ENCODE measurements at places on chromosomes 5 and 9.

GRCh38 chr5:83760579-83760978, 39.9 kb upstream of the HAPLN1 start:
- no peak for DNase-seq

DNA sequence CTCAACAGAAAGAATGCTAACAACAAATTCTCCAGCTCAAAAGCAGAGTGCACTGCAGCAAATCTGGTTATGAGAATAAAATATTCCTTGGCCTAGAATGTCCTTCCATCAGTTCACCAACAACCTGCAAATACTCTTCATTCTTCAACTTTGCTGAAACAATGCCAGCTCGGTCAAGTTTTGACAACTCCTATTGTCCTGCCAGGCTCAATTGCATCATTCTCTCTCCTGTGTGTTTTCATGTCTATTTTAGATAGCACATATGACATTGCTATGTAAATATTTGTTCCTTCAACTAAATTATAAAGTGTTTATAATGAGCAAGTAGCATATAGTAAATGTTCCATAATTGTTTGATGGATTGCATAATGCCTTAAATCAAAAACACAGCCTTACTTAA, 463.8 kb downstream of the TLE1 start:
- no peak for DNase-seq

GRCh38 chr9:121561385-121562222, 62.0 kb upstream of the GGTA1 start:
- no peak for DNase-seq

- DNase-seq = no peak
These were observed 19.8 kb upstream of the PTPN3 start for GRCh38 chr9:109517901-109518377.

DNA sequence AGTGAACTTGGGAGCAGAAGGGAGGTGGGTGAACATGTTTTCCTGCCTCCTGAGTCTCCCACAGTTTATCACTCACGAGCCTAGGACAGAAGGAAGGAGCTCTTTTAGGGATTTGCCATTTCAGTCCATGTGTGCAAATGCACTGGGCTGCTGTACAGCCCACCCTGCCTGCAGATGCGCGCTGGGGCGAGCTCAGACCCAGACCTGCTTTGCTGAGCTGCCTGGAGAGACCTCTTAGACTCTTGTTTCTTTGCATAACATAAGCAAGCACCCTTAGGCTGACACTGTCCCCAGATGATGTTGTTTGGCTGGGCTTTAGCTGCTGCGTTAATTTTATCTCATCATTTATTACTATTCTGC, 199.0 kb downstream of the CACNA1B start:
- DNase-seq = no peak

DNA sequence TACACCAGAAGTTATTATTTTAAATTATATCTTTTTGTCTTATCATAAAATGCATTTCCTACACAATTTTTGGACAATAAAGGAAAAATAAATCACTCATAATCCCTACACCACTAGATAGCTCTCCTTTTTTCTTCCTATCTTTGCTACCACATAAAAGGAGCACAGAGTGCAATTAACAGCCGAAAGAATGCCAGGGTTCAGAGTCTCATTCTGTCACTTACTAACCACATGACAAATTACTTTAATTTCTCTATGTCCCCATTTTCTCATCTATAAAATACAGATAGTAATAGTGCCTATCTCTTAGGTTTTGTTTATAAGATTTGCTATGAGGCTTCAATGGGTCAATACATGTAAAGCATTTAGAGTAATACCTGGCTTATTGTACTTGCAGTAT, 158.7 kb upstream of the GRIN3A start:
- no peak for DNase-seq

DNA sequence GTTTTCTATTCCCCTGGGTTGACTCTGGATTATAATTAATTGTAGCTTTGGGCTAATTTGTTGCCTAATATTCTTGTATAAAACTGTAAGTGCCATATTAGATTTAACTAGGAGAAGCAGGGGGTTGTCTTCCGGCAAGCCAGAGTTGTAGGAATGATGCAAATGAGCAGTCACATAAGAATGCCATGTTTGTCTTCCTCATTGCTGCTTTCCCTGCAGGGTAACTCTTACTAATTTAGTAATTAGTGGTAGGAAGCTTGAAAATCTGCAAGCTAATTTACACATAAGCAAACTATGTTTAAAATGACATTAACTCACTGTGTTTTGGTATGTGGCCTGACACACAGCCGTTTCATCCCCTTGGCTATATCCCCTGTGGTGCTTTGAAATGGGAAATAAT, 527.8 kb downstream of the KCTD16 start:
- DNase-seq = no peak

DNA sequence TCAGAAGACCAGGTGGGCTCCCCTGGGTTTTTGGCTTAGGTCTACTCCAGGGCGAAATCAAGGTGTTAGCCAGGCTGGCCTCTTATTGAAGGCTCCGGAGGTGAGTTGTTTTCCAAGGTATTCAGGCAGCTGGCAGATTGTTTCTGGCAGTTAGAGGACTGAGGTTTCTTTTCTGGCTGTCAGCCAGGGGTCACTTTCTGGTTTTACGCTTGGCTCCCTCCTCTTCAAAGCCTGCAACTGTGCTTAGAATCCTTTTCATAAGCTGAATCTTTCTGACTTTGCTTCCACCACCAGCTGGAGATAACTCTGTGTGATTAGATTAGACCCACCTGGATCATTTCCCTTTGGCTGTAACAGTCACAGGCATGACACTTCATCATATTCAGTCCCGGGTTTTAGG, 24.6 kb downstream of the RFK start:
- no peak for DNase-seq

DNA sequence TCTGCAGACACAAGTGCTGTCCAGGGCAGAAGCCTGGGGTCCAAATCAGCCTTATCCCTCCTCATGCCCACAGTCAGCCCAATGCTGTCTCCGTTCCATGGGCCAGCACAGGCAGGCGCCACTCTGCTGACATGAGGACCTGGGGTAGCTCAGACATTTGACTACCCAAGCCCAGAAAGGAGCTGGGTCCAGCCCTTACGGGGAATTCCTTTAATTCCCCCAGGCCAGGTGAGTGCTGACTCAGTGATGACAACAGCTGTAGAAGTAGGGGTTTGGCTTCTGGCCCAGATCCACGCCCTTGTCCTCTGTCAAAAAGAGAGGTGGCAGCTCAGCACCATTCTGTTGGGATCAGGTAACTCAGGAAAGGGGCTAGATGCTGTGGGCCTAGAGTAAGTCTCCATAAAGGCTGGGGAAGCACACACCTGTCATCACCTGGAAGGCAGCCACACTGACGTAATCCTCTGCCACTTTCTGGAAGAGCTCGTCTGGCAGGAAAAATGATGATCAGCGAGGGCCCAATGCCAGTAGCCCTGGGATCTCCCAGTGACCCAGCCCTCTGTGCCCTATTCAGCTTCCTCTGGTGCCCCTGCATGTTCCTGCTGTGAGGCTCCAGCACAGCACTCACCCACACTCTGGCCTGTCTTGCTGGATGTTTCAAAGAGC, 1.9 kb downstream of the RAB24 start:
- no peak for DNase-seq

DNA sequence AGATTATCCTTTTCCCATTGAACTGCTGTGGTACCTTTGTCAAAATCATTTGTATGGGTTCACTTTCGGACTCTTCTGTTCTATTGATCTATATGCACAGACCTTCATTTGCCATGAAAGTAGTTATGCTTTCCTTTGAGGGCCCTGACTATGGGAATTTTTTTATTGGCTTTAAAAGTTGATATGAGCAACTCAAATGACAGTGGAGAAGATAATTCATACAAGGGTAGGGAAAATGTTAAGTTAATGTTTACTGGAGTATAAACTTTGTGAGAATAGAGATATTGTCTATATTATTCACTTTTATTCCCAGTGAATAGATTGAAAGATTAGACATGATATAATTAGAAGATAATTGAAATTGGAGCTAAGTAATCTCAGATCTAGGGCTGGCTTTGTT, 94.8 kb downstream of the ATP10B start:
- DNase-seq = no peak

GRCh38 chr5:162068412-162068811, 839 bp downstream of the GABRG2 start:
- no peak for DNase-seq

DNA sequence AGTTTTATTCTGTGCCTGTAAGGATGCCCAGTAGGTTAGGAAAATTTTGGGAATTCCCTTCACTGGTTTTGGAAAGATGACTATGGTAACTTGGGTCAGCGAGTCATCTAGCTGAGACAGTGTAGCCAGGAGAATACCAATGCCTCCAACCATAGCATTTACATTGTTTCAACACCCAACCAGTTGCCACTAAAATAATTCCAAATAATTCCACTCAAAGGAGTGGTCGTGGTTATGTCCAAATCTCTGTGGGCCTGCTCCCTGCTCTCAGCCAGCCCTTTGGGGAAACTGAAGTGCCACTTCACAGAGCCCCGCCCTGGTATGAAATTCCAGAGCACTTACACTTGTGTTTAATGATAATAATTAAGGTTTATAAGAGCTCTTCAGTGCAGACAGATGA, 310.5 kb downstream of the PLK2 start:
- DNase-seq = no peak

Data from activated CD8-positive, alpha-beta memory T cell treated with anti-CD3 and anti-CD28 coated beads for 24 hours (primary cell).